ENCODE measurements at places on chromosomes 4 and X.

GRCh38 chr4:15690020-15690809 lies 8.6 kb downstream of the FAM200B start:
- no peak for DNase-seq

- no peak for DNase-seq
Measured at GRCh38 chr4:184596617-184597185, 52.5 kb downstream of the CASP3 start.

DNA sequence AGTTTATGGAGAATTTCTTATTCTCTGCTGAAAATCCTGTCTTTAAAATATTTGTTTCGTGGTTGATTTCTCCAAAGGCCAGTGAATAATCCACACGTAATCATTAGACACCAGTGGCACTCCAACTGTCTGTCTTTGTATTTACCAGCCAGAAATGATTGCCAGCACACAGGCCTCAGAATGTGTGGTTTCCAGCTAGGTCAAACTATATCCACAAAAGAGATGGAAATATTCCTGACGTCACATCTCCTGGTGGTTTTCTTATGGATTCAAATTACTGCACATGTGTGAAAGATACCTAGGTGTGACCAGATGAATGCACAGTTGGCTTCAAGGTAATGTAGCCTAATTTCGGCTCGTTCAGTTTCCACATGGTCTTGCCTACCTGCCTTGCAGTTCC lies 27.2 kb upstream of the TENM3 start:
- no peak for DNase-seq

GRCh38 chr4:42412251-42412650 lies 15.0 kb downstream of the SHISA3 start:
- no peak for DNase-seq

- no peak for DNase-seq
Measured at GRCh38 chrX:23787745-23788118, 4.8 kb downstream of the SAT1 start.

DNA sequence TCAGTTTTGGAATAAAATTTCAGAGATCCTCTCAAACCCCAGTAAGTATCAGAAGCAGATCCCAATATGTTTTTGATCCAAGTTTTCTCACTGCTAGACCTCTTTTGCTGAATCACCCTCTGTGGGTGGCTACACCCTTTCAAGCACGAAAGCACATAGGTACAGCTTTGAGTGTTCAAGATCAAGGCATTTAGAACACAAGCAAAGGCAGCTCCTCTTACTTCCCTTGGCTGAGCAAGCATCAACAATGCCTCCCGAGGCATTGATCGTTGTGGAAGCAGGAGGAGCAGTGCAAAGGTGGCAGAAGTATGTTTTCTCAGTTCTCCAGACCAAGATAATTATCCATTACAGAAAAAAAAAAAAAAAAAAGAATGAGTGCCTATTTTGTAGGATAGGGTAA lies 72.0 kb upstream of the TSPAN7 start:
- DNase-seq, result no peak

GRCh38 chrX:37905436-37906147 lies 58.2 kb upstream of the DYNLT3 start:
- no peak for DNase-seq

GRCh38 chrX:106894392-106894909 lies 8.7 kb downstream of the RIPPLY1 start:
- DNase-seq, result no peak

GRCh38 chr4:78599931-78600375 lies 48.4 kb downstream of the ANXA3 start:
- no peak for DNase-seq

DNA sequence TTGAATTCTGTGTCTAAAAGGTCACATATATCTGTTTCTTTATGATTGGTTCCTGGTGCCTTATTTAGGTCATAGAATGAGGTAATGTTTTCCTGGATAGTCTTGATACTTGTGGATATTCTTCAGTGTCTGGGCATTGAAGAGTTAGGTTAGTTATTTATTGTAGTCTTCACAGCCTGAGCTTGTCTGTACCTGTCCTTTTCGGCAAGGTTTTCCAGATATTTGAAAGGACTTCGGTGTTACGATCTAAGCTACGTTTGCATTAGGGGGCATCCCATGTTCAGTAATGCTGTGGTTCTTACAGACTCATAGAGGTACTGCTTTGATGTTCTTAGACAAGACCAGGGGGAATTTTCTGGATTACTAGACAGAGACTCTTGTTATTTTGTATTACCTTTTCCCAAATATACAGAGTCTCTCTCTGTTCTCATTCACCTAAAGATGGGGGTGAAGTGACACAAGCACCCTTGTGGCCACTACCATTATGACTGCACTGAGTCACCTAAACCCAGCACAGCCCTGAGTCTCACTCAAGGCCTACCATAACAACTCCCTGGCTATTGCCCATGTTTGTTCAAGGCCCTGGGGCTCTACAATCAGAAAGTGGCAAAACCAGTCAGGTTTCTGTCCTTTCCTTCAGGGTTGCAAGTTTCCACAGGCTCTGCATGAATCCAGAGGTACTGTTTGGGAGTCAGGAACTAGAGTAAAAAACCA lies 30.1 kb upstream of the CYSLTR1 start:
- DNase-seq, result no peak

DNA sequence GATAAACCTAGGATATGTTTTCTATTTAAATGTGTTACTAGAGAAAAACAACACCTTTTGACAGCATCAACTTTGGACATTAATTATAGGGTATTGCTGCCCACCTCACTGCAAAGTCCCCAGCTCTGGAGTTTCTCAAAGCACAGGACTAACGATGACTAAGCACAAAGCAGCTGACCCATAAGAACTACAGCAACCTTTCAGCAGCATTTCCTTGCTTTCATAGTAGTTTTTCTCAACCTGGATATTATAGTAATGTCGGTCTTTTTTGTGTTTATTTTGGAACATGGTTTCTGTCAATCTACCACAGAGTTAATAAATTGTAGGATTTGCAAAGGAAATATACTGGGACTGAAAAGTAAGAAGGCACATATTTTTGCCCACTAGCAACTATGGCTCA lies 21.5 kb downstream of the HHIP start:
- no peak for DNase-seq

DNA sequence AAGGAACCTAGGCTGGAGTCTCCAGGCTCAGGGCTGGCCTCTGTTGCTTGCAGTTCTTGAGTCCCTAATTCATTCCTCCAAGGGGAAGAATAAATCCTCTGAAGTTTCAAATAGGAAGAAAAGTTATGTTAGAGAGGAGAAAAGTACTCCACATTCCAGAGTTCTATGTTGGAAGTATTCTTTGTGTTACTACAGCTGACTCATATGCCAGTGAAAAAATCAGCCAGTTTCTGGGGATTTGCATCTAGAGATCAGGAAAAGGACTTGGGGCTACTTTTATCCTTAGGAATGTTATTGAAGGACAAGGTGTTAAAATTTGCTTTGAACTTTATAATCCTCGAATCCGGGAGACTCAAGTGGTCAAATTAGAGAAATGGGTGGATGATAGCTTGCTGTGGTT lies 11.7 kb upstream of the NUDT9 start:
- no peak for DNase-seq

GRCh38 chr4:184280591-184281071 lies 63.0 kb upstream of the ENPP6 start:
- DNase-seq, result no peak

DNA sequence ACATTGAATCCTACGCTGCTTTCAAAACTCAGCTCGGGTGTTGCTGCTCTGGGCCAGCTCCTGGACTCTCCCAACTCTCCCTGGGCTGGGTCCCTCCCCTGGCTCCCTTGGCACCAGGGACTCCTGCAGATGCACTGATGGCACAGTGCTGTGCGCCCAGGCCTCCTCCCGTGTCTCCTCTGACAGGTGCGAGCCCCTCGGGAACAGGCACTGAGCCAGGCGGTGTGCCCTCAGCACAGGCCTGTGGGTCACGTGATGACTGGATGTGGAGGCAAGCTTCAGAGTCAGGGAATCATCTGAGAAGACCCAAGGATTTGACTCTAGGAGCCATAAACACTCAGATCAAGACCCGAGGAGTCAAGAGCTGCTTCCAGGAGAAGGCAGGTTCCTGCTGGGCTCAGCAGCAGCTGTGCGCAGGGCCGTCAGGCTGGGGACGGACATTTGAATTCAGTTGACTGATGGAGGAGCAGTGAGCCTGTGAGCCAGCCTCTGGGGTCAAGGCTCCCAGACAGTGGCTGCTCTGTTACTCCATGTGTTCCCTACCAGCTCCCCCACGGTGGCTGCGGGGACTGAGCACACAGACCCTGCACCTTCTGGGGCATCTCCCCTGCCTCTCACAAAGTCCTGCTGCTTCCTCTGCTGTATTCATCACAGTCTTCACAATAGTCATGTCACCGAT lies 33.0 kb downstream of the NAT8L start:
- DNase-seq, result no peak

DNA sequence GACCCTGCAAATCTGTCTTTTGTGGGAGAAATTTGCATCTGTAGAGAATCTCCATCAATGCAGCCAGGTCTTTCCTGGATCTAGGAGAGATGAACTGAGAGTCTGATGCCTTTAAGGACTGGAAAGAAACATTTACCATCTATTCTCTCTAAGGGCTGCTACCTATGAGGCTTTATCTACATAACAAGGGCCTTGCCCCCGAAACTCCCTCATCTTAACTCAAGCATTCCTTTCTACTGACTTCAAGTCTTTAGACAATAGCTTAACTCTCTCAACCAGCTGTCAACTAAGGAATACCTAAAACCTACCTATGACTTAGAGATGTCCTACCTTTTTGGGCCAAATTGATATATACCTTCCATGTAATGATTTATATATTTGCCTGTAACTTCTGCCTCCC lies 32.1 kb downstream of the MAGEB17 start:
- DNase-seq, result no peak

DNA sequence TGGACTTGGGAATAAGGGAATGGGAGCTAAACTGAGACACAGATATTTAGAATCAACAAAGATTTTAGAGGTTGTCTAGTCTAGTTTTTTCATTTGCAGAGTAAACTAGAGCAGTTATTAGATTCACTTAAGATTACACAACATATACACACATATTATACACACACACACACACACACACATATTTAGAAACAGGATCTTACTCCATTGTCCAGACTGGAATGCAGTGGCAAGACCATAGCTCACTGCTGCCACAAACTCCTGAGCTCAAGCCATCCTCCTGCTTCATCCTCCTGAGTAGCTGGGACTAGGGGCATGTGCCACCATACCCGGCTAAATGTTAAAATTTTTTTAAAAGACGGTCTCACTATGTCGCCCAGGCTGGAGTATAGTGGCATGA lies 127.8 kb downstream of the TSPAN5 start:
- no peak for DNase-seq

DNA sequence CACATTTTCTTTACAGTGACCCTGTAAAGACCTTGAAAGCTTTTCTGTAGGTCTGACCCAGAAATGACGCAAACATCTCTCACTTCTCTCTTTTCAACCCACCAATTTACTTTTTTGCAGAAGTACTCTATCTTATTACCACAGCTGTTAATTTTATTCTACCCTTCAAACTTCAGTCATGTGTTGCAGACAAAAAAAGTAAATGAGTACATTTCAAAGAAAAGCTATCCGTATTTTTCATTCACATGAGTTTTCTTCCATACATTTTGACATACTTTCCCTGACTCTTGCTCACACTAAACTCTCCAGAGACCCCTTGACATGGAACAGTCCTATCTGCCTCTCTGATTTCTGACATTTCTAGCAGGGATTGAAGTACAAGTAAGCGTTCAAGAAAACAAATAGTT lies 51.7 kb downstream of the SLC7A11 start:
- no peak for DNase-seq
